ENCODE measurements at places on chromosomes 1 and 21.

DNA sequence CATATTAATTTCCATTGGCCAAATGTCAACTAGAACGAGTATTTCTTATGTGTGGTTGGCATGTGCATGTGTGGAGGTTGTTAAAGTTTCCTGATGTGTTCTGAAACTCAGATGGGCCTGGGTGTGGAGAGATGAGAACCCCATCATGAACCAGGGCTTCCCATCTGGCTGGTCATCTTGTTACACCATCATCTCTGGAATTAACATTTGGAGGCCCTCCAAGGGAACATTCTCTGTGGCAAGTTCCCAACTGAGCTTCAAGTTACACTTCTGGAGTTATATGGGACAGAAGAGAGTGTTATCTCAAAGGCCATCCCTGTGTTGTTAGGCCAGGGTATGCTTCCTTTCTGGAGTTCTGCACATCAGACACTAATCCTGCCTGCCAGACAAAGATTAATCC is 183.6 kb downstream of the TTLL7 start:
- DNase-seq: no peak

- DNase-seq: no peak
These were observed 40.9 kb downstream of the PTGFRN start for GRCh38 chr1:116950517-116951199.

DNA sequence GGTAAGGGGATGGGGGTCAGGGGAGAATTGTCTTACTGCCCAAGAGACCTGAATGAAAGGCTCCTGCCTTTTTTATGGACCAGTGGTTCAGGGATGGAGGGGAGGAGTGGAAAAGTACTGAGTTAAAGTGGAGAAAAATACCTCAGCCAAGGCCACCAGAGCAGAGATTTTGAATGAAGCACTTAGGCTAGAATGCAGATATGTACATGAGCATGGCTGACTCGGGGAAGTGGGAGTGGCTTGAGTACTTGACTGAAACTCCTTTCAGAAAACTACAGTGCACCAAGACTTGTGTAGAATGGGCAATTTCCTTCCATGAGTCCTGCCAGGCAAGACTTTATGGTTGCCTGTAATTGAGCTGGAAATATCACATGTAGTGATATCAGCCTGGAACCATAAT is 429.6 kb upstream of the LRRC7 start:
- no peak for DNase-seq

DNA sequence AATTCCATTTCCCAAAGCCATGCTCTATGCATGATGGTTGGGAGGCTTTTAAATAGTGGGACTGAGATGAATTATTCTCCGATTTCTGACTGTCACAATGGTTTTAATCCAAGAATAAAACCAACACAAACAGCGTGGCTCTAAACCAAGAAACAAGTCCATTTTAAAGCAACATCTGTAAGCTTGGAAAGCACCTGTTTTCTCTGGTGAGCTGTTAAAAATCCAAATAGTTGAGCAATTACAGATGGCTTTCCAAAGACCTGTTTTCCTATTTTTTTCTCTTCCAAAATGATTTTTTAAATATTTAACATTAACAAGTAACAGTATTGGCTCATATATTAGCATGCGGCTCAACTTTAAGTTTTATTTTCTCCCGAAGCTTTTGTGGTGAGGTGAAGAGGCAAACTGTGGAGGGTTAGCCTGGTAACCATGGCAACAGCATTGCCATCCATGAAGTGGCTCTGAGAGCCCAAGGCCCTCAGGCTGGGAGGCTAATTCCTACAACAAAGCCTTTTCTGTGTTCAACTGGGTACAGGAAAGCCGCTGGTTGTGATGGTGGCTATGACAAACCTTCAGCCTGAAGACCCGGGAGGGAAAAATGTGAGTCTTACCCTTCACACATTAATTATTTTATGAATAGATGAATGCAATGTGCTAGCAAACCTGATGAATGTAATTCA is 56.7 kb upstream of the B3GALT5 start:
- DNase-seq: no peak

DNA sequence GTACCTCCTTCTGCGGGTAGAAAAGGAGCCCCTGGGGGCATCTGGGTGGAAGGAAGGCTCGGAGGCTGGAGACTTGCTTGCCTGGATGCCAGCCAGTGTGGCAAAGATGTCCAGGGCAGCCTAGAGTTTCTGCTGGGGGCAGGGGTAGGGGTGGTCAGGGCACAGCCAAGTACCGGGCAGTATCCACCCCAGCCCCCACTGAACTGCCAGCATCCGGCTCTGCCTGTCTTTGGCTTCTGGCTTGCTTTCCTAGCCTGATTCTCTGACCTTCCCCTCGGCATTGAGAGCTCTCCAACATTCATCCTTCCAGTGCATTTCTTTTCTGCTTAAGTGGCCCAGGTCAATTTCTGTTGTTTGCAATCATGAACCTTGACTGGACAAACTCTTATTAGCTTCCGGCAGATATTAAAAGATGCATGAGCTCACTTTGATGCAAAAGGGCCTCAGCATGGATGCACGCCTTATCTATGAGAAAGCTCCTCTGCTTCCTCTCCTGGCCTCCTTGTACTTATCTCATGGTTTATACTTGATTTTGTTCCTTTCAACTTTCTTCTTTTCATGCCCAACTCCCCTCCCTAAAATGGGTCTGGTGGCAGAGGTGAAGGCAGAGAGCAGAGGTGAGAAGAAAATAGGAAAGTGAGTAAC is 116.9 kb downstream of the HLCS start:
- DNase-seq: no peak

DNA sequence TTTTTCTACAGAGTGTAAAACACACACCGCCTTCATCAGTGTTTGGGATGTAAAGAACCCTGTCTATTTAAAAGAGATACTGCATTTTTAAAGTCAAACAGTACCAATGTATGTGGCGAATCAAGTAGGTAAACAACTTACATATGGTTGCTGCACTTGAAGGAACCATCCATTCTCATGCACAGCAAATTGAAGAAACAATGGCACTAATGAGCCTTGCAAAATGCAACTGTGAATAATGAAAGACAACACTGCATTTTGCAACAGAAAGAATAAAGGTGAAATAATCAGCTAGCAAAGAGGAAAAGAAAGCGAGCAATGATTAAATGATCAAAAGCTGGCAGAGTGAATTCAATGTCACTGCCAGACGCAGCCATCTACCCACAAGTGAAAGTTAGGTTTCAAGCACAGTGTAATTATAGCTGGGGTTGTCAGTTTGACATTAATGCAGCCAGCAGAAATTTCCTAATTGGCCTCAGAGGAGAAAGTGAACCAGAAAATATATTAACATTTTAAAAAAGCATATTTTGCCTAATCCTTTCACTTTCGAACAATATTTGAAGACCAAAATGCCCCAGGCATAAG is 10.9 kb upstream of the BARHL2 start:
- no peak for DNase-seq

DNA sequence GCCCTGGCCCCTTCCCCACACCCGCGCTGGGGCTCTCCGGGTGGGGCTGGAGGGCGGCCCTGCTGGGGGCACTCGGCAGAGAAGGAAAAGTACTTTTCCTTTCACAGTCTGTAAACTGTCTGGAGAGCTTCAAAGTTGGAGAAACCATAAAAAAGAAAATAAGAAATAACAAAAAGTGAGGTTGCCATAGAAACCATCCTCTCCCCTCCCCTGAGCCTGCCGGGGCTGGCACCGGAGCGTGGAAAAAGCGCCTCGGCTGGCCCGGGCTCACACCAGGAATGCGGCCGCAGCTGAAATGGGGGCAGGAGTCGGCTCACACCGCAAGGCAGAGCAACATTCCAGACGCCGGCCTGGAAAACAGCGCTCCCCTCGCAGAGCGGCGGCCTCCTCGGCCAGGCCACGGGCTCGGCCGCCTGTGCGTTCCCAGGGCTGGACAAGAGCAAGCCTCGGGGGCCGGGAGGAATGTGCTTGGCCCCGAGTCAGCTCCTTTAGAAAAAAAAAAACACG is 69.2 kb downstream of the MORN1 start:
- no peak for DNase-seq

DNA sequence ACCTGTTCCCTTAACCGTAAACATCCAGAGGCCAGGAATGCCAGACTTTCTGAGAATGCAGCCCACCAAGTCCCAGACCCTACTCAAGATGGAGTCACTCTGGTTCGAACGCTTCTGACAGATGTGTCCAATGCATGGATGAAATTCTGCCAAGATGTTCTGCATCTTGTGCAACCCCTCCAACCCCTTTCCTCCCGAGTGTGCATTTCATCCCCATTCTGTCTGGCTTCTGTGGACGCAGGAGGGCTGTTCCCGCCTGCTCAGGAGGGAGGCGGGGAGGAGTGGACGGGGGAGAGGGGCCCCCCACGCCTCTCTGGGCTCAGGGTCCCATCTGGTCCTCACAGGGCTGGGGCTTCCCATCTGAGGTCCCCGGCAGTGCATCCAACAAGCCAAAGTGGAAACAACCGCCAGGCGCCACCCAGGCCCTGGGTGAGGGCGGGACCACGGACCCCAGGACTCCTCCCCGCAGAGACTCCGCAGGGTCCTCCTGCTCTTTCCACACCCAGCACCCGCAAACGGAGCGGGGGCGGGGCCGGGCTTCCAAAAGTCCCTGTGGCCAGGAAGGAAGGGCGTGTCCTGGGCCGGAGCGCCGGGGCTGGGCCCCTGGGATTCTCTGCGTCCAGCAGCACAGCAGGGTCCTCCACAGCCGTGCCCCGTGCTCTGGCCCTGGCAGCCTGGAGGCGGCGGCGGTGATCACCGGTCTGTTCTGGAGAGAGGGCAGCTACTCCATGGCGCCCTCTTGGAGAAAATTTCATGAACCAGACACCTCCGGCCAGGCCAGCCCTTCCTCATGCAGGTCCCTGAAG is 27.8 kb upstream of the SUMO3 start:
- peak; percentile 45 for DNase-seq

DNA sequence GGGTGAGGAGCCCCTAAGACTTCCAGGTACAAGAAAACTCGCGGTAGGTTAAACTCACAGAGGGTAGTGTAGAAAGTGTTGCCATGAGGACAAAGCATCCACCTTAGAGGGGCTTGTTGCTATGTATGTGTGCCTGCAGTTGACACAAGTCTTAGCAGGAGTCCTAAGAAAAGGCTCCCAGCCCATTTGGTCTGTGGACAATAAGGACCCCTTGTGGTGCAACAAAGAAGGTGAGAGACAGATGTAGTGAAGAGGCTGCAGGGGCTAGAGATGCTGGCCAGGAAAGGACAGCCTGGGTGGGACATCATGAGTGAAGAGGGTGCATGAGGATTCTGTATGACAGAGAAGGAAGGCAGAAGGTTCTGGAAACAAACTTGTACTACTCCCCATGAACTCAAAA is 36.3 kb upstream of the IL10 start:
- peak; percentile 33 for DNase-seq
